ENCODE measurements at places on chromosomes 4 and X. TPM values are rescaled to one million over a fixed set of nuclear protein-coding genes. Genes with fewer than 3 reads are reported as not detected.
A peak's percentile ranks its signal among the peaks of the same experiment; 100 is the strongest.

The TSPAN7 gene
- 8.6 TPM for total RNA-seq

DNA sequence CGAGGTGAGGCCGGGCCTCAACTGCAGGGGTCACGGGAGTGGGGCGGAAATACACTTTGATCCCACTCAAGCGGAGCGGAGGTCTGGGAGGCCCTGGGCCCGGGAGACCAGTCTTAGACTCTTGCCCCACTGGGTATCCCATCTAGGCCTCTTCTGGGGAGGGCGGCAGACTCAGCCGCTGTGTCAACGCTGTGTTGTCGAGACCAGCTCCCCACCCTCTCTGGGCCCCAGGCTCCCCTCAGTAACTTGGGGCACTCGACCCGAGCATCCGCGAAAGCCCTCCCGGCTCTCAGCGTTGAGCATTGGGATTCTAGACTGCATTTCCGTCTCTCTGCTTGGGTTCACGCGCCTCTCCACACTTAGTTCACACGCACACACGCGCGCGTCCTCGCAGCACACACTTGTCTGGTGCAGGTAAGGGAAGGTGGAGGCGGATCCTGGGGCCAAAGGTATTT is 1.7 kb downstream of the NKX3-2 start:
- no peak for DNase-seq

- DNase-seq = no peak
These were observed 29.4 kb downstream of the IRF2 start for GRCh38 chr4:184444953-184445309.

GRCh38 chr4:91064157-91064853 is 937.1 kb downstream of the CCSER1 start:
- peak; percentile 80 for DNase-seq

GRCh38 chr4:145207934-145208333 is 27.5 kb upstream of the OTUD4 start:
- no peak for DNase-seq

- no peak for DNase-seq
These were observed 259.1 kb upstream of the SLIT2 start for GRCh38 chr4:19992471-19993093.

DNA sequence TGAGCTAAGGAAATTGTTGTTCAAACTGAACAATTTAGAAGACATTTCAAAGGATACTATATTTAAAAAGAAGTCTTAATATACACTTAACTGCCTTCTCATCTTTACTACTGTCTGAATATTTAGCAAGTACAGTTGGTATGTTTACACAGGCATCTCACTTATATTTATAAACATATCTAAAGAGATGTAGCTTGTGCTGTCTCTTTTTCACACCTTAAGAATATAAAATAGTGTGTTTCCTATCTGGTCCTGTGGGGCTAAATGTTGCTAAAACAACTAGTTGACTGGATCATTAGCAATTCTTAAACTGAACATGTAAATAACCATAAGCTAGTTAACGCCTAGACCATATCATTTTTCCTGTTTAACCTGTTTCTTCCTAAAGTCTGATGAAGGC is 336.3 kb downstream of the PPP3CA start:
- no peak for DNase-seq

DNA sequence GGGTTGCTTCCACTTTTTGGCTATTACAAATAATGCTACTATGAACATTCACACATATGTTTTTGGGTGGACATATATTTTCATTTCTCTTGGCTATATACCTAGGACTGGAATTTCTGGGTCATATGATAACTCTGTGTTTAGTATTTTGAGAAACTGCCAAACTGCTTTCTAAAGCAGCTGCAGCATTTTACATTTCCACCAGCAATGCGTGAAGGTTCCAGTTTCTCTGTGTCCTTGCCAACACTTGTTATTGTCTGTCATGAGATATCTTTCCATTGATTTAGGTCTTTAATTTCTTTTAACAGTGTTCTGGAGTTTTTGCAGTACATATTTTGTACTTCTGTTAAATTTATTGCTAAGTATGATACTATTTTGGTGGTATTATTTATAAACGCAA is 48.3 kb downstream of the CLCN5 start:
- no peak for DNase-seq

GRCh38 chr4:78480286-78480685 is 71.3 kb upstream of the ANXA3 start:
- DNase-seq = no peak

The CXCL1 gene
- not detected for total RNA-seq

DNA sequence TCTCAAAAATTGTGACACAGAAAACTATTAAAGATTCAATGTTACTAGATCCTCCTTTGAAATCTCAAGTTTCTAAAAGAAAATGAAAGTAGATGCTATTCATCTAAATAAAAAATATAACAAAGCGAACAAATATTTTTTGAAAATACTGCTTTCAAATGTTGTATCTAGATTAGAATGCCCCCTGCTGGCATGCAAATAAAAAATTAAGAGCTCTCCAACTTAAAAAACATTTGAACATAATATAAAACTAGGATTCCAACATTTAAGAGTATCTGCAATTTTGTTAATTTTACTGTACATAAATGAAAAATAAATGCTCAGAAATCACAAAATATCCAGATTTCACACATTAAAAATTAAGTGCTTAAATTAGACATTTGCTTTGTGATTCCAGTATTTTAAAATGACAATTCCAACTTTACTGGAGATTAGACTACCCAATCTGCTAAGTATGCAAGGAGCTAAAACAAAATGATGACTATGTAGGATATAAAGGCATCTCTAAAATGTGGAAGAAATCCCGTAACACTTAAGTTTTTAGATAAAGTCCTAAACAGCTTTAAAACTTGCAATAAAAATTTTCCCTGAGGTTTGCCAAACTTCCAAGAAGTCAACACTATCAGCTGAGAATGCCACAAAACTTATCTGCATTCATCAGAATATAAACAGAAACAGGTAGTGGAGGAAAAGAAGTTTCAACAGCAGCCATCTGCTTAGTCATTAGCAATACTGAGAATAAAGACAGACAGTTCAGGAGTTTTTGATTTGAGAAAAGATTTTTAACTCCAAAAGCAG is 32.7 kb downstream of the DHX15 start:
- no peak for DNase-seq

DNA sequence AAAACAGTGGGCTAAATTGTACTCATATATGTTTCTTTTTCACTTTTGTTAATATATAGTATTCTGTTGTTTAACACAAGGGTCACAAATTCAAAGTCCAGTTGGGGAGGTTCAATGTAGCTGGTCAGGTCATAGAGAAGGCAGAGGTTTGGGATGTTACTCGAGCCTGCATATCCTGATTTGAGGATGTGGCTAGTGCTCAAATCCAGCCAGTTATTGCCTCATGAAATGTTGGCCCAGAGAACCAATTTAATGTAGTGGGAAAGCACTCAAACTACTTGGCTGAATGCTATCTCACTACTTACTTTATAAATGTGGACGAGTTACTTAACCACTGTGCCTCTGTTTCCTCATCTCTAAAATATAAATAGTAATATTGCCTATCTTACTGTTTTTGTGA is 12.5 kb downstream of the USO1 start:
- no peak for DNase-seq

- DNase-seq = no peak
These were observed 36.4 kb downstream of the SMARCA5 start for GRCh38 chr4:143549928-143550327.

The HSFX4 gene
- not detected for total RNA-seq

DNA sequence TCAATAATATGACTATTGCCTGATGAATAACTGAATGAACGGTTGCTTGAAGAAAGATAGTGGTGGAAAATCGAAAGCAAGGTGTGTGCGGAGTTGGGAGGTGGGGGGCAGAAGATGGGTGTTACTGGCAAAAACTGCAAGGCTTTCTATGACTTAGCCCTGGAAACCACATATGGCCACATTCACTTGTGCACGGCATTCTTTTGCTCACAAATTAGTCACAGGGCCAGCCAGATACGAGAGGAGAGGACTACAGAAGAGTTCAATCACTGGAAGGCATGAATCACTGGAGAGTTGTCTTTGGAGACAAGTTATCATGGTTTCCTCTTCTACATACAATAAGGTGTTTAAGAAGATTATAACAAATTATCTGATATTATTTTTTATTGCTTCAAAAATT is 626.5 kb upstream of the CPEB2 start:
- no peak for DNase-seq

The CENPE gene
- 55.7 TPM for total RNA-seq

GRCh38 chrX:3066555-3066954 is 25.3 kb downstream of the ARSF start:
- peak; percentile 7 for DNase-seq

The SLC25A53 gene
- 4.0 TPM for total RNA-seq

DNA sequence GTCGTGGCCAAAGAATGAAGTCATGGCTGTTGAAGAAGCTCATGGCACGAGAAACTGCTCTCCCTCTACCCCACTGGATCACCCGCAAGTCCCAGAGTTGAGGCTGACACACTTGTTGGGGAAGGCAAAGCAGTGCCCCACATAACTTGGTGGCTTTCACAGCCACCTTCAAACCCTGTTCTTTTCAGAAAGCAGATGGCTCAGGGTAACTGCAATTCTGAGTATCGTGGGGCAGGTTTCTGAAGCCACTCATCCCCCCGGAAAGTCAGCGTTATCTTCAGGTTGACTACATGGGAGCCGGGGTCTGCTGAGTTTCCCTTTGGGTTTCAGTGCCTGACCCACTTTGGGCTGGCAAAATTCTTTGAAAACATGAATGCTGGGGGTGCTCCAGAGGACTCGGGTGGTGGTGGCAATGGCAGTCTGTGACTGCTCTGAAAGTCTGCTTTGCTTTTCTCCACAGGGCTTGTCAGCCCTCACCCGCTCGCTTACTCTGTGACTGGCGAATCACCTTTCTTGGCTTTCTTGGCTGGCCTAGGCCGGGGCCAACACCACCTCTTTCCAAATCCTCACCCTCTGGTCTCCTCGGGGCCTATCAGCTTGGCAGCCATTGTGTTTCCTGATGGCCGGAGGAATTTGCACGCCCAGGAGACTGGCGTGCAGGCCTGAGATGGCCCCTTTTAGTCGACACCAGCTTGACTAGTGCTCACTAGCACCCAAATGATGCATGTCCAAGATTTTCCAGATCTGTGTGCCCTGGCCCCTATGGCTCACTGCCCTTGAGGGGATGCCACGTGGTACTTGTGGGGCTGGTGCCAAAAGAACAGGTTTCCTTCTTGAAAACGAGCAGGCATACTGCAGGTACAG is 7.3 kb downstream of the PPP1R3F start:
- DNase-seq = no peak

DNA sequence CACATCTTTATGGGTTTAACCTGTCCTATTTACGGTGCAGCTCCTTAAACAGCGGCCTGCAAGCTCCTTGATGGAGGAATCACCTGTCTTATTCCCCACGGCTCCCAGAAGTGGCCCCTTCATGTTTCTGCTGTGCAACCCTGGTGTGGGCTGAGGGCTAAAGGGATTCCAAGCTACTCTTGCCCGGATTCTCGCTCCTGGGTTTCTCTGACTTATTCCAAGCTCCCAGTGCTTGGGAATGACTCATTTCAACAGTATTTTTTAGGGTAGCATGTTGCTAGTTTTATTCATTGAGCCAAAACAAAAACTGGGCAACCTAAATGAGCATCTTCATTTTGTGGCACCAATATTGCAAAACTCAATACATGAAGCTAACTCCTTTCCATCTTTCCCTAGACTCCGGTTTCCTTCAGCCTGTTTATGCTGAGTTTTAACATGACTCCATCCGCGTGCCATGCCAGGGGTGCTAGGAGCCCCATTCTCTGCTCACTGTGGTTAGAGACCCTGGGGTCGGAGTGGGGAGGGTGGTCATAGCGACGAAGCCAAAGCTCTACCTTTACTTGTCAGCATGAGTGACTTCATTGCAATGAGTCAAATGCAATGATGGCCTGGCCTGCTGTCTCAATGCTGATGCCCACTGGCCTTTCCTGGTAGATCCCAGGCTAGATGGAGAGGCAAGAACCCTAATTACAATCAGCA is 349.7 kb downstream of the NR3C2 start:
- no peak for DNase-seq

The LUZP4 gene
- not detected for total RNA-seq

DNA sequence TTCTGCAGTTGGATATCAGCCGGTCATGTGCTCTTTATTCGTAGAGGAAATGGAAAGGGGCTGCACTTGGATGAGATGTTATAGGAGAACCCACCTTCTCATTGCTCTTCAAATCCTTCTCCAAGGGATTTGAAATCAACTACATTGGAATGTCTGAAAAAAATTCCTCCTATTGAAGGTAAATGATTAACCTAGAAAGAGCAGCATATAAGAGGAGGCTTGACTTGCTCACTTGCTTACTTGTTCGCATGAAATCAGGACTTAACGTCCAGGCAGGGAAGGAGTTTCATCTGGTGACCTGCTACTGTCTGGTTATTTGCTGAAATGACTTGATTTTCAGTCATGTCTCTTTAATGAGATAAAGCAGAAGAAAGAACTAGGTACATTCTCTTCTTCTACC is 338.4 kb upstream of the NOCT start:
- no peak for DNase-seq

DNA sequence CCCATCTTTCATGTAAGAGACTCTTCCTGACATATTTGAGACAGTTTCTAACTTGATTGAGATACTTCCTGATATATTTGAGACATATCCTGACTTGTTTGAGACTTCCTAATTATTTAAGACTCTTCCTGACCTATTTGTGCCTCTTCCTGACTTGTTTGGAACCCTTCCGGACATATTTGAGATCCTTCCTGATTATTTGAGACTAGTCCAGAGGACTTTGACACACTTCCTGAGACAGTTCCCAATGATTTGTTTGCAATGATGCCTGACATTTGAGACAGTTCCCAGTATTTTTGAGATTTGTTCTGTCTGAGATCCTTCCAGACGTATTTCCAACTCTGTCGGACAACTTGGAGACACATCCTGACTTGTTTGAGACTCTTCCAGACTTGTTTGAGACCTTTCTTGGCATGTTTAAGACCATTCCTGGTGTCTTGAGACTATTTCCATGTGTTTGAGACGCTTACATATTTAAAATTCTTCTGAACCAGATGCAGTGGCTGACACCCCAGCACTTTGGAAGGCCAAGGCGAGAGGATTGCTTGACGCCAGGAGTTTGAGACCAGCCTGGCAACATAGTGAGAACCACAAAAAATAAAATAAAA is 118.9 kb upstream of the USP9X start:
- no peak for DNase-seq

DNA sequence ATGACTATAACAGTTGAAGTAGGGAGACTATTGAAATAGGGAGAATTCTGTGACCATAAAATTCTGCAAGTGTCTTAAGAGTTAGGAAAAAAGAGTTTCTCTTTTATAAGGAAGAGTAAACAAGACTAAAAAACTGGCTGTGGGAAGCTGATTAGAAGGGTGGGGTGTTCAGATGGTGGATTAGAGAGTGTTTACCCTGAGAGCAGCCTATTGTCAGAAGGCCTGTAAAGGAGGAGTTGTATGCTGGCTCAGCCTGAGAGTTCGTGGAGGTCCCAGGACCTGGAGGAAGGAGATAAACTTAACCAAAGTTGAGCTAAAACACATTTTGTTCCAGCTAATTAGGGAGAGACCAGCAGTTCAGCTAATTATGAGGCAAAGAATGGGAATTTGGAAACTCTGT is 629.7 kb downstream of the PCDH7 start:
- peak; percentile 75 for DNase-seq

- no peak for DNase-seq
These were observed 9.5 kb upstream of the PDLIM5 start for GRCh38 chr4:94442251-94442650.

DNA sequence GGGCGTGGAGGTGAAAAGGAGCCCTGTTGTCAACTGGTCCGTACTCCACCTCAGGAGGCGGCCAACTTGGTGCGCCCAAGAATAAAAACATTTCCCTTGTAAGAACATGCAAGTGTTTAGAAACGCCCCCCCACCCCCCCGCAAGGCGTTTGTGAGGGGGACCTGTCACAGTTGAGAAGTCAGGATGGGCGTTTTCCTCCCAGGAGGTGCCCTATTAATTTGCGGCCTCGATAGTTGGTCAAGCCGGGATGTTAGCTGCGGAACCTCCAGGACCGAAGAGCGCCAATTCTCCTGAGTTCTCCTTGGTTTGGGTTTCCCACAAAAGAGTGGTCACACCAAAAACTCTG is 651 bp upstream of the SAP30 start:
- DNase-seq = no peak
